ENCODE measurements at places on chromosomes 11 and 22.
A peak's percentile ranks its signal among the peaks of the same experiment; 100 is the strongest.

- DNase-seq = no peak
Measured at GRCh38 chr11:113174882-113175281, 139.5 kb upstream of the TTC12 start.

DNA sequence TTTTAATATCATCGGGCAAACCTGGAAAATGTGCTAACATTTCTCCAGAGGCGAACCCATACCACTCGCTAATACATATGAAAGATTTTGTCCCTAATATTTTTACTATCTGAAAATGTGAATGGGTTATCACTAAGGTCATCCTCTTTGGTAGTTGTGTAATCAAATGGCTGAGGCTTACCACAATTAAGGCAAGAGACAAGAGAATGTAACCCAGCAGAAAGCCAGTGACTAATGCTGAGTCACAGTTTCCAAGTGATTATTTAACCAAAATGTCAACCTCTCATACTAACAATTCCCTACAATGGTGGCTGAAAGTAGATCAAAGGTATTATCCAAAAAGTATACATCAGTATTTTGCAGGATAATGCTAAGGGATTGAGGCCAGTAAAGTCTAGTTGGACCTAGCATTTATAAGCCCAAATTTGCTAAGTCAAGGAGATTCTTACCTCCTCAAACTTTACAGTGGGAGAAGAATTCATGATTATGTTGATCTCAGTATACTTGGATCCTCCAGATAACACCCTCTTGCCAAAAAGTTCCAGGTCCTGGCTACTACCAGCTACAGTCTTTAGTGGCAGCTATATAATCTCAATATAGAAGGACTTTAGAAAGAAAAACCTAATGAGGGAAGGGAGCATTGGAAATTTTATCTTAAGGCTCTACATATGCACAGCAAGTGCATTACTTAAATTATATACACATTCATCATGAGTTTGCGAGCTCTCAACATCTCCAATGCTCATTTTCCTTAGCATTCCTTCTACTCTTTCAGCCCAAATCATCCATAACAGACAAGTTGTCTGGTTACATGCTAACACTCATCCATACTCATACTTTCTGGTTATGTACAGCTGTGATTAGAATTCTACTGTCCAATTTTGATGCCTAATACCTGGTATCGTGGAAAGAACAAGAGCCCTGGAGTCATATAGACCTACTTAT lies 25.4 kb downstream of the SIK3 start:
- peak; percentile 65 for DNase-seq

DNA sequence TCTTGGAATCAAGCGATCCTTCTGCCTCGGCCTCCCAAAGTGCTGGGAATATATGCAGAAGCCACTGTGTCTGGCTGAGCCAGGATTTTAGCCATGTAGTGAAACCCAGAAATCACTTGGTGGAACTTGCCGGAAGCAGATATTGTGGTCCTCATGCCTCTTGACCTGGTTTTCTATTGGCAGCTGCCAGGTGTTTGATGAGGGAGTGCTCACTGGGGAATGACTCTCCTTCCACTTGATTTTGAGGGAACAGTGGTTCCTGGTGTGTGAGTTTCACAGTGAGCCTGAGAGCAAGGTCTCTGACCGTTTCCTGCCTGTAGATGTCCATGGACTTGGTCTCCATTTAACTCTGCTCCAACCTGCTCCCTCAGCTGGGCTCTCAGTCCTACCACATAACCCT lies 34.7 kb upstream of the ELF5 start:
- no peak for DNase-seq

DNA sequence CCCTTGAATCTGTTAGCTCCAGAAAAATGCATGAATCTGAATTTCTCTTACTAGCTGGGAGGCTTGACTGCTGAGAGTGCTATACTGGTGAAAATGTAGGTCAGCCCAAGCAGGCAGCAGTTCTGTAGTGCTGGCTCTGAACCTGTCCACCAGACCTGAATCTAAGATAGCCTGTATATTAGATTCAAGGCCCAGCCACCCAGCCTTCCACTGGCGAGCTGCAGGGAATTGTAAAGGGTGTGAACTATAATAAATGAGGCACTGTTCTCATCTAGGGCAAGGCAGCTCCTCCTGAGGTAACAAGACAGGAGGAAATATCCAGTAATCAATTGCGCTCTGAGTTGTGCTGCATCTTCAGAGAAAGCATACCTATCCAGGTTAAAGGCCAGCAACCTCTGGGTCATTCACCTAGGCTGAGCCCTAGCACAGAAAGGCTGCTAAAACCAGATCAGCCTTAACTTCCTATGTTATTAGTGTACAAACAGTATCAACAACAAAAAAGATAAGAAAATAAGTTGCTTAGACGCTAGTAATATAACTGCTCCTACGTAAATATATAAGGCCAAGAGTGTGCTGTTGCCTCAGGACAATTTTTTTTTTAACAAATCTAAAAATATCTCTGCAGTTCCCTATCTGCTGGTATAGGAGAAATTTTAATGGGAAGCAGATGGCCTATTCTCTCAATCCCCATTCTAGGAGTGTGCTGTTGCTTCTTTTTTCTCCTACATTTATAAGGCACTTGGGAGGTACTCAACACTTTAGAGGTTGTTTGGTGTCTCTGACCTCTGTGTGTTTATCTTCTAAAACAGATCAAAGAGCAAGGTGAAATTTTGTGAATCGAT lies 63.0 kb downstream of the RELT start:
- DNase-seq = no peak

- no peak for DNase-seq
Measured at GRCh38 chr11:47659276-47659675, 16.9 kb upstream of the MTCH2 start.

DNA sequence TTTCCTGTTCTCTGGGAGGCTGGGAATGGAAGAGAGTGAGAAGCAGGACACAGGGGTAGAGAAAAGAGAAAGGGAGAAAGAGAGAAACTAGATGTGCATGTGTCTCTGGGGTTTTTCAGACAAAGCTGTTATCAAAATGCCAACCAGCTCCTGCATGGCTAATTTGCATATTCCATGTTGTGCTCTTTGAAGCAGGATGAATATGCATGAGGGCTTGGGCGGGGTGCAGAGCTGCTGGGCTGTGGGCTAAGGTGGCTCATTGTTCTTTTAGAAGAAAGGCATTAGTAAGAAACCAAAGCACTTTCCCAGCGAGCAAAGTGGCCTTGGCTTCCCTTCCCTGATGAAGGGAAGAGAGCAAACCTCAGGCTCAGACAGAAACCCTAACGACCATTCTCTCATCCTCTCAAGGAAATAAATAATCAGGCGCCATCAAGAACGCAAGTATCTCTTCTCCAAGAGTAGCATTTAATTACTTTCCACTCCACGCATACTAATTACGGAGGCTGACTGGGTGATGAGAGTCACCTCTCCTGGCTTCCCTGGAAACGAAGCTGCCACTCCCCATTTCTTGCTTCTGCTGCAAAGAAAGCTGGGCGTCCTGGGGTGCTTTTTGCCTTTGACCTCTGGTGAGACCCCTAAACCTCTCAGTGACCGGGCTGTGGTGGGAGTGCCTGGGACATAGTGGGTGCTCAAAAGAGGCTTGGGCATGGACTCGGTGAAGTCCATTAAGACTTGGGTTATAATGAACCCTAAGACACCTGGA lies 54.2 kb downstream of the FEZ1 start:
- DNase-seq = no peak

GRCh38 chr11:75801362-75802020 lies 13.5 kb upstream of the UVRAG start:
- no peak for DNase-seq

DNA sequence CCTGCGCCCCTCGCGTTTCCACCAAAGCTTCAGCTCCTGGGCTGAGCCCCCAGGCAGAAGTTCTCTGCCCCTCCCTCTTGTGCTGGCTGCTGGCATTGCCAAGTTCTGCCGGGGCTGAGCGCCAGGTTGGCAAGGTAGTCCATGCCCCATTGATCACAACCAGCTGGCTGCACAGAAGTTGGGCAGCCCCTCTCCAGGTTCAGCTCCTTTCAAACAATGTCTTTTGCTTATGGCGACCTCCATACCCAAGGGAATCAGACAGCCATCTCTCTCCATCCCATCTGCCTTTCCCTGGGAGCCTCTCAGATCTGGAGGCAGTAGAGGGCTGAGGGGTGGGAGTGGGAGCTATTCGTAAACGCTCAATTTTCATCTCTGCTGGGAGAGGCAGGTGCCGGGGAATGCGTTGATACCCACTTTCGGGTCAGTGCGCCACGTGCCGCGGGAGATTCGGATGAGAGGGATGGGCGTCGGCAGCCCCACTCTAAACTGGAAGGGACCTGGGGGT lies 1.5 kb downstream of the ADAMTS8 start:
- DNase-seq = no peak

DNA sequence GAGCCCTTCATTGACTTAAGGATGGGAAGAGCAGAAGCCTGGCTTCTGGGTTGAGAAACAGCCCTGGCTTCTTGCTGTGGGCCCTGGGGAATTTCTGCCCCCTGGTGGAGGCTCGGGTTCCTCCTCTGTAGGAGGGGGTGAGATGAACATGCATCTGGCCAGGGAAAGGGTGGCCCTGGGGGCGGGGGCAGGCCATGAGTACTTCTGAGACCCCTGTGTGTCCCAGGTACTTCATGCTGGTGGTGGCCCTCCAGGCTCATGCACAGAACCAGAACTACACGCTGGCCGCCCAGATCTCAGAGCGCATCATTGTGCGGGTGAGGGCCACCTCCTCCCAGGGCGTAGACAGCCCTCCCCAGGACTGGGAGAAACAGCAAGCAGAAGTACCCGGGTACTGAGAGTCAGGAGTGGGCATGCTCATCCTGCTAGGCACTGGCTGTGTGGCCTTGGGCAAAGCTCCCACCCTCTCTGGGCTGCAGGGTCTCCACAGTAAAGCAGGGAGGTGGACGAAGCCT lies 15.8 kb downstream of the TMEM258 start:
- peak; percentile 92 for DNase-seq

- no peak for DNase-seq
Measured at GRCh38 chr22:20112623-20113511, 3.0 kb upstream of the RANBP1 start.

DNA sequence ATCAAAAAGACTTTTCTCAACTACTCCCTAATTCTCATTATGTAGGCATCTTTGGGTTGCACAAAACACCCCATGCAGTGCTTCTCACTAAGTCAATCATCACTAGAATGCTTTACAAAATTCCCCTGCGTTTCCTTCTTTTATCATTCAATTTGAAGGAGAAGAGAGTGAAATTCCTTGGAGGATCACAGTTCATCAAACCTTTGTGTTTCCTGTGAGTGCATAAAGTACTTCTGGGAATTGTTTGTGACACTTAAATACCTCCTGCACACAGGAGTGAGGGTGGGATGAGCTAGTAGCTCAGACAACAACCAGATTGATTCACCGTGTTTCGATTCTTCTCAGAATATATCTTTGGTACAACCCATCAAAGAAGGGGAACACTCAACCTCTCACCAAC lies 3.7 kb upstream of the OR5AR1 start:
- DNase-seq = no peak

GRCh38 chr22:37121887-37122591 lies 12.5 kb upstream of the TMPRSS6 start:
- no peak for DNase-seq

DNA sequence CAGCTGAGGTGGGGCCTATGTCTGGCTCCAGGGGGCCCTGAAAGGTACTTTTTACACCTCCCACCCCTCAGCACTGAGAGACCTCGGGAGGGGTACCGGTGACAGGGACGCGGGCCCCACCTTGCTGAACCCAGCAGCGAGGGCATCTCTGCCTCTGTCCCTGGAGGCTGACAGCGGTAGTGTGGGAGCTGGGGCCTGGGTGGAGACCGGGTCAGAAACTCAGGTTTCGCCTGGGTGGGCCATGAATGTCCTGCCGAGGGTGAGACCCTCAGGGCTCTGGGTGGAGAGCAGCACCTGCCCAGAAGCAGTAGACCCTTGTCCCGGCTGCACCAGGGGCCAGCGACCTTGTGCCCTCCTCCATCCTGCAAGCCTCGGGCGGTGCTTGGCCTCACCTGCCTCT lies 22.2 kb downstream of the PTDSS2 start:
- DNase-seq = no peak

DNA sequence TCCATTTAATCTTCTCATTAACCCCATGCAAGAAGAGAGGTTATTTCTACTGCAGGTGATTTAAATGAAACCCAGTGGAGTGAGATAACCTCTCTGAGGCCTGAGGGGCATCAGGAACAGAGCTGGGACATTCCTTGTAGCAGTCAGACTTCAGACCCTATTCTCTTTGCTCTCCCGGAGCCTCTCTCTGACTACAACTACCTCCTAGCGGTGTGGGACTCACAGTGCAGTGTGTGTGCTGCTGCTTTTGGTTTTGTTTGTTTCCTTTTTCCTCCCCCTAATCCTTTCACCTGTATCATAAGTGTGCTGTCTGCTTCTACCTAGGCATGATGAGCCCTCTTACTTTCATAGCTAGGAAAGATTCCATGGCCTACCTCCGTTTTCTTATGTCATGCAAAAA lies 769.6 kb downstream of the NTM start:
- DNase-seq = no peak

DNA sequence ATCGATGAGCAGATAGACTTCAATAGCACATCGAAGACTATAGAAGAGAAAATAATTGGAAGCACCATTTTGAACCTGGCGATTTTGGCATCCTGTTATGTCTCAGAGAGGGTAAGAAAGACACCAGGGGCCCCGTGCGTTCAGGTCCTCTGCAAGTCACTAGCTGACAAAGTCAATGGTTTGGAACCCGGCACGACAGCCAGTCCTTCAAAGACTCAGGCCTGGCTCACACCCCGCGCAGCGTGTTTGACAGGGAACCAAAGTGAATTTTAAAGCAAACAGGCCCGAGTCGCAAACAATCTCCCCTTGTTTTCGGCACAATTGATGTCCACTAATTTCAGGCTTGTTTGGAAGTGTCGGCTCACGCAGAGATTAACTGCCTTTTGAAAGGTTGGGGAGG lies 716.6 kb downstream of the BRD1 start:
- DNase-seq = no peak

DNA sequence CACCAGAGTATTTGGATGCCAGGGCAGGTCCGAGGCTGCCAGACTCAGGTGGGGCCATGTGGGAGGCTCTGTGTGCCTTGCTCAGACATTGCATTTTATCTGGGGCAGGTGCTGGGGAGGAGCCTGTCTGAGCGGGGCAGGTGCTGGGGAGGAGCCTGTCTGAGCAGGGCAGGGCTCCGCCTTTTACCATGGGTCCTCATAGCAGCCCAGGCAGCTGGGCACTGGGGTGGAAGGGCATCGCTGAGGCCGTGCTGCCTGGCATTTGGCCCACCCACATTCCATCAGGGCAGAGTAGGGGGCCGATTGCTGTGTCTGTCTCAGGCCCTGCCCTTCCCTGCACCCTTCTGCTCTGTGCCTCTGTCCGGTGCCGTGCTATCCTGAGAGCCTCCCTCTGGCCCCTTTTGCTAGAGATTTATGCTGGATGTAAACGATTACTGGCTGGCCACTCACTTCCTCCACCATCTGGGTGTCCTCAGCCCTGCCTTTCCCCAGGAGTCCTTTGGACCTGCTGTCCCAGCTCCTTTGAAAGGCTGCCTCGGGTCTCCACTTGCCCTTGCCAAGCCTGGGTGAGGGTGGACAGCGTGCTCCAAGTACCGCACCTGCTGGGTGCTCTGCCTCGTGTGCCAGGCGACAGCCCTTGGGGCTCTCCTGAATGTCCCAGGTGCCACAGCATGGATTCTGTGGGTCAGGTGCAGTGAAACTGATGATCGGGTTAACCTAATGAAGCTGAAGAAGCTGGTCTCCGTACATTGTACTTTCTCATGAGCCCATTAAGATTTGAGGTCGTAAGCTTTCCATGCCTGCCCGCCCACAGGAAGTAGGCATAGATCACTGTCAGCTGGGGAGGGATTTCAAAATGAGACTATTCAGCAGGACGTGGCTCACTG lies 281.6 kb downstream of the TBC1D22A start:
- peak; percentile 34 for DNase-seq
